Glutamatergic neuron (in vitro differentiated cells): ENCODE measurements at places on chromosomes 1 and 21.

DNA sequence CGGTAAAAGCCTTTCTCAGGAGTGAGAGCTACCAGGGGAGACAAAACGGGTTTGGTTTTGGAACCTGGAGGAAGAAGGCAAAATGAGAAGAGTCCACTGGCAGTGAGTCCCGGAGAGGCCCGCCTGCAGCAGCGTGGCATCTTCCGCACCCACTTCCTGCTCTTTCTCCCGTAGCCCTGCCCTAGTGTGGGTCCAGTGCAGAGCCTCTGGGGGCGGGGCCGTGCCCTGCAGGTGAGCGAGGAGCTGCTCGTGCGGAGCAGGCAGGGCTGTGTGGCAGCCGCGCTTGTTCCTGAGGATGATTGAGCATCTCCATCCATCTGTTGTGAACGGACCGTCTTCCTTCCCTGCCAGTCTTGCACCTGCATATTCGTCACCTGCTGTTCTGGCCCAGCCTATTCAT, 66.5 kb downstream of the PEX14 start:
- no peak for DNase-seq

- no peak for DNase-seq
Measured at GRCh38 chr1:61318319-61319125, 236.2 kb downstream of the NFIA start.

GRCh38 chr1:30277415-30277814, 446.0 kb downstream of the MATN1 start:
- DNase-seq, result no peak

- DNase-seq, result no peak
Measured at GRCh38 chr1:169957884-169958283, 64.2 kb upstream of the SCYL3 start.

GRCh38 chr1:58597996-58598395, 20.9 kb upstream of the TACSTD2 start:
- DNase-seq, result no peak

DNA sequence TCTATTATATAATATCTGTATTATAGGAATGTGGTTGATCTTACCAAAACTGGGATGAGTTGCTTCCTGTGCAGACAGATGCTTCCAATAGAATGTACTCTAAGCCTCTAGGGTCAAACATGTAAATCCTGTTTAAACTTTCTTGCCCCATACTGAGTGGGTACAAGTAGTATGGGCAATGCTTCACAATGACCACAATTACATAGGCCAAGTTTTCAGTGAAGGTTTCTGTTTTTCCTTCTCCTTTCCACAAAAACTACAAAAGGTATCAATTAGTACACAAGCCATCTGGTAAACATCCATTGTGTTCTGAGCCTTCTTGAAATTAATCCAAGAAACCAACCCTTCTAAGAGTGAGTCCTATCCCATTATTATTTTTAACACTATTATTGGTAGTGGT, 16.8 kb downstream of the OTUD7B start:
- no peak for DNase-seq

- DNase-seq, result peak; percentile 73
Measured at GRCh38 chr21:25638660-25639550, at the start of gene JAM2. Gene JAM2 (plus strand): TSS chr21:25639258. CDS start chr21:25639822, 564 bp downstream.

DNA sequence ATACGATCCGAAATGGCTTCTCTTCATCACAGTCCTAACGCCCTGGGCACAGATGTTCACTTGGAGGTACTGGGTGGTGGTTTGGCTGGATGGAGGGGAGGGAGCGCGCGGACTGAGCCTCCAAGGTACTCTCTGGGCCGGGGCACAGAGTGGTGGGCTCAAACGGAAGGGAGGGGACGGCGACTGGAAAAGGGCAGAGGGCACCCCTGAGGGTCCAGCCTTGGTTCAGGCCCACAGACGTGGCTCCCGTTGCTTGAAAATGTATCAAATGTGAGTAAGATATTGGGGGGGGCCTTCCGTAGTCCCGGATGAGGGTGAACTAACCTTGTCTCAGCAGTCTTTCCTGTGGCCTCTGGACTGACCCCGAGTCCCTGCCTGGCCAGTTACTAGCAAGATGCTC, 463 bp downstream of the IL12RB2 start:
- DNase-seq, result no peak

- DNase-seq, result no peak
Measured at GRCh38 chr1:201406831-201407406, 7.8 kb upstream of the LAD1 start.

DNA sequence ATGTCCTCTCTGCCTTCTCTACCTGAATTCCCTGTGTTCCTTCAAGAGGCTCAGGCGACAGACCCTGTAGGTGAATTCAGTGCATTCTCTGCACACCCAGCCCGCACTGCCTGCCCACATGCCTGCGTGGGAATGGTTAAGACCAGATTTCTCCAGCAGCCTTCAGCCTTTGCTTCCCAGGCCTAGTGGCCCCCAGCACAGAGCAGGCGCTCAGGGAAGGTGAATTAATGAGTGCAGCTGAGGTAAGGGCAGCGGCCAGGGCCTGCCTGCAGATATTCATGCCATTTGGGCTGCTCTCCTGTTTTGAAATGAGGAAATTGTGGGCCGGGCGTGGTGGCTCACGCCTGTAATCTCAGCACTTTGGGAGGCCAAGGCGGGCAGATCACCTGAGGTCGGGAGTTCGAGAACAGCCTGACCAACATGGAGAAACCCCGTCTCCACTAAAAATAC, 45.5 kb downstream of the IER5 start:
- no peak for DNase-seq

GRCh38 chr1:109273570-109274288, 9.2 kb downstream of the PSRC1 start:
- DNase-seq, result no peak
